ENCODE measurements at places on chromosomes 16 and 17.

GRCh38 chr16:8733849-8734540 is 59.6 kb downstream of the ABAT start:
- DNase-seq: no peak

DNA sequence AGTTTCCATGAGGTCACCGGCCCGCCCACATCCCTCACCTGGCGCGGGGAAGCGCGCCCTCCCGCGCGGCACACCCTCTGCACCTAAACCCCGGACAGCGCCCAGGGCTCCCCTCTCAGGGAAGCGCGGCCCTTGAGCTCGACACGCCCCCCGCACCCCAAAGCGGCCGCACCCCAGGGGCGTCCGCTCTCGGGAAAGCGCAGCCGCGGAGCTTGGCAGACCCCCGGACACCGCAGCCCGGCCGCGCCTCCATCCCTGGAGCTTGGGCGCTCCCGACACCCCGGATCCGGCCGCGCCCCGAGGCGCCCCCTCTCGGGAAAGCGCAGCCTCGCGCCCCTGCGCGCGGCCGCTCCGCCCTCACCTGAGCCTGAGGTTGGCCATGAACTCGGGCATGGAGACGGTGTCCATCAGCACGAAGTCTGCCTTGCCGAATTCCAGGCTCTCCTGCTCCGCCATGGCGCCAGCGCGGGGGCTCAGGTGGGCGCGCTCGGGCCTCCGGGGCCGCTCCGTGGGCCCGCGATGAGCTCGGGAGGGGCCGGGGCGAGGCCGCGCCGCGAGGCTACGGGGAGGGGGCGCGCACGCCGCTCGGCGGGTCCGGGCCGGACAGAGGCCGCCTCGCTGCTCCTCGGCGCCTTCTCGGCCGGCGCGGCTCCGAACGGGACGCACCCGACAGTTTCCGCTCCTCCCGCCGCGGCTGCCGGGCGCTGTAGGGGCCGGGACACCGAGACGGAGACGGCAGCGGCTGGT is at the start of gene MYO1D:
Gene MYO1D, minus strand, starts transcription at position 708 of the 747 bp plus-strand sequence. Its CDS starts 252 bp downstream, at position 456.
- no peak for DNase-seq

- DNase-seq: no peak
These were observed 53.6 kb downstream of the N4BP1 start for GRCh38 chr16:48556243-48556912.

DNA sequence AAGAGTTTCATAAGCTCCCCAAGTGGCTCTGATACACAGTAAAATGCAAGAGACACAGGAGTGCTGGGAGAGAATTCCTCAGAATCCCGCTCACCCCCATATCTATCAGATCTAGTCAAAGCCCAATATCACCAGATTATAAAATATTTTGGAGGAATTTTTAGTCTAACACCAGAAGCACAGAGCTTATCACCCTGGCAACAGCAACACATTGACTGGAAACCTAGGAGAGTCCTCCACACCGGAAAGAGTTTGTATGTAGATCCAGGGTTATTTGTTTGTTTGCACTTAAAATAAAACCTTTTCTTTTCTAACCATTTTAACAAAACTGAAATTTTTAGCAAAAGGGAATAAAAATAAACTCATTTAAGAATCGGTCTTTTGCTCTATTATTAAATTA is 7.2 kb downstream of the SOX9 start:
- DNase-seq: no peak

DNA sequence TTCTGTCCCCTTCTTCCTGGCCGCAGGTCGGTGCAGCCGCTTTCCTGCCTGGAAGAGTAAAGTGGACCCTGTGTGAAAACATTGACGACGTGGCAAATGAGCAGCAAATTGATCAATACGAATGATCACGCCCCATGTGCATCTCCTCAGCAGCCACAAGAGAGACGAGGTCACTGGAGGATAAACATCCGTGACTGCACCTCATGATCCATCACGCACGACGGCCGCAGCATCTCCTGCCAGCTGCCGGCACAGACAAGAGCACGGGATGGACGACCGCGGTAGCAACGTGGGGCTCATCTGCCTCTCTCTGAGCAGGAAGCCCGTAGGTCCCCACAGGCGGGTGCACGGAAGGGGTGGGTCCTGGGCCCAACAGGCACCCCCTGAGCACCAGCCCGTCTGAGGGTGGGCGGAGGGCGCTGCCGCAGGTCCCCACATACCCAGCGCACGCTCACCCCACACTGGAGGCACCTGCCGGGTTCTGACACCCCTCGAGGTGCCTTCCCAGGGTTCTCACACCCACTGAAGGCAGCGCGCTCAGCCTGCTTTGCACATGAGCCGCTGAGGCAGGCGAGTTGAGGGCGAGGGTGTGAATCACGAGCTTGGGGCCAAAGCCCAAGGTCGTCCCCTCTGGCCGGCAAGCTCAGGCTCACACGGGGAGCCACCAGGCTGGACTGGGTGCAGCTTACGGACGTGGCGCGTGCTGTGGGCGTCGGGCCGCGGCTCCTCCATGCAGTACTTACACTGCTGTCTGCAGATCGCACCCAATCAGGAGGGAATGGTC is 12.3 kb upstream of the CDH15 start:
- no peak for DNase-seq

DNA sequence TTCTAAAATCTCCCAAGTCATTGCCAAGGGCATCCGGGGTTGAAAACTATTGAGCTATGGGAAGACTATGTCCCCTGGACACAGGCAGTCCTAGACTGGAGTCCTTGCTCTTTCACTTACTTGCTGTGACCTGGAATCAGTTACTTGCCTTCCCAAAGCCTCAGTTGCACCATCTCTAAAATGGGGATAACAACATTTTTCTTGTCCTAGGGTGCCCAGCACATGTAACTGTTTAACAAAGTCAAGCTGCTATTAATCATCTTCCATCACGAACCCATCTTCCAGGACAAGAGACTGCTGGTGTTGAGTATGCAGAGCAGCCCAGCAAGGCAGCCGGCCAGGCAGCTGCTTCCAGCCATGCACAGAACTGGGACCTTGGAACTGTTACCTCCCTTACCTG is 9.9 kb upstream of the CACNG4 start:
- DNase-seq: no peak

- no peak for DNase-seq
These were observed 12.5 kb downstream of the NTAN1 start for GRCh38 chr16:15043344-15043743.

DNA sequence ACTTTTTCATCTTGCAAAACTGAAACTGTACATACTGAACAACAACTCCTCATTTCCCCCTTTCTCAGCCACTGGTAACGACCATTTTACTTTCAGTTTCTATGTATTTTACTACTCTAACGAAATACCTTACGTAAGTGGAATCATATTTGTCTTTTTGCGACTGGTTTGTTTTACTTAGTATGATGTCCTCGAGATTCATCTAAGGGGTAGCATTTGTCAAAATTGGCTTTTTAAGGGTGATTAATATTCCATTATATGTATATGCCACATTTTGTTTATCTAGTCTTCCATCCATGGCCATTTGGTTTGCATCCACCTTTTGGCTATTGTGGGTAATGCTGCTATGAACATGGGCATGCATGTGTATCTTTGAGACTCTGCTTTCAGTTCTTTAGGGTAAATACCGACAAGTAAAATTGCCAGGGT is 10.4 kb downstream of the KPNB1 start:
- no peak for DNase-seq

GRCh38 chr16:75486676-75487313 is 8.4 kb downstream of the CHST6 start:
- no peak for DNase-seq

- DNase-seq: no peak
These were observed 1.2 kb upstream of the GLIS2 start for GRCh38 chr16:4314532-4315185.

DNA sequence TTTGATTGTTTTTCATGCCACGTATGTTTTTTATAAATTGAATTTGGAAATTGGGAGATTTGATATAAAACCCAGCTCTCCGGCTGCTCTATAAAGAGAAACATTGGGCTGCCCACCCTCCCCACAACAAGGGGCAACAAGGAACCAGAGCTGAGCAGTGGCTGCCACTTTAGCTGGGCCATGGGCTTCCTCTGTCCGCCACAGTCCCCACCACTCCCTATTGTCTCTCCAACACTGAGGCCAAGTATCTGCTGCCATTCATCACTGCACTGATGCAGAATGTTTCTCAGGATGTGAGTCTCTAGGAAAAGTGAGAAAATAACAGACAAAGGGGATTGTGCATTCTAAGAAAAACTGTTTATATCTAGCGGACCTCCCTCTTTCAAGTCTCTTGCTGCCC is 106.8 kb downstream of the LITAF start:
- no peak for DNase-seq

DNA sequence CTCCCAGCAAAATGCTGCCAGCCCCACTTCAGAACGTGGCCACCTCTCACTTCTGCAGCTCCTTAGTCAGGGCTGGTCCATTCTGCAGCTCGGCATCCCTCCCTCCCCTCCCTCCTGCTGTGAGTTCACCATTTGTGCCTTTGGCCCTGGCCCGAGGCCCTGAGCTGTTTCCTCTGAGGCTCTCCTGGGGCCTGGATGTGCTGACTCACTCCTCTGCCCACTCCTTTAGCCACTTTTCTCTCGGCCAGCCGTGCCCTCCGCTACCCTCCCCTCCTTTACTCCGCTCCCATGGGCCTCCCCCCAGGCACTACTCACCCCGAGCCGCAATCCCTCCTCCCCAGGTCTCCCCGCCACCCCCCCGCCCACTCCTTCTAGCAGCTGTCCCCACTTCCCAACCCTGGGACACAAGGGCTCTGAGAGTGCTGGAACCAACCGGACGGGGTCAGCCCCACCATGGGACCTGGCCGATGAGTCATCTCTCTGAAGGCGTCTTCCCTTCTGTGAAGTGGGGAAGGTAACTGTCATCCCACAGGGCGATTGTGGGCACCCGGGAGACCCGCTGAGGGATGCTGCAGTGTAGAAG is 11.5 kb downstream of the KCNG4 start:
- DNase-seq: peak; percentile 33

- no peak for DNase-seq
These were observed 5.9 kb upstream of the C16orf87 start for GRCh38 chr16:46836534-46837530.

- no peak for DNase-seq
These were observed 7.6 kb downstream of the XPO6 start for GRCh38 chr16:28204204-28204603.

DNA sequence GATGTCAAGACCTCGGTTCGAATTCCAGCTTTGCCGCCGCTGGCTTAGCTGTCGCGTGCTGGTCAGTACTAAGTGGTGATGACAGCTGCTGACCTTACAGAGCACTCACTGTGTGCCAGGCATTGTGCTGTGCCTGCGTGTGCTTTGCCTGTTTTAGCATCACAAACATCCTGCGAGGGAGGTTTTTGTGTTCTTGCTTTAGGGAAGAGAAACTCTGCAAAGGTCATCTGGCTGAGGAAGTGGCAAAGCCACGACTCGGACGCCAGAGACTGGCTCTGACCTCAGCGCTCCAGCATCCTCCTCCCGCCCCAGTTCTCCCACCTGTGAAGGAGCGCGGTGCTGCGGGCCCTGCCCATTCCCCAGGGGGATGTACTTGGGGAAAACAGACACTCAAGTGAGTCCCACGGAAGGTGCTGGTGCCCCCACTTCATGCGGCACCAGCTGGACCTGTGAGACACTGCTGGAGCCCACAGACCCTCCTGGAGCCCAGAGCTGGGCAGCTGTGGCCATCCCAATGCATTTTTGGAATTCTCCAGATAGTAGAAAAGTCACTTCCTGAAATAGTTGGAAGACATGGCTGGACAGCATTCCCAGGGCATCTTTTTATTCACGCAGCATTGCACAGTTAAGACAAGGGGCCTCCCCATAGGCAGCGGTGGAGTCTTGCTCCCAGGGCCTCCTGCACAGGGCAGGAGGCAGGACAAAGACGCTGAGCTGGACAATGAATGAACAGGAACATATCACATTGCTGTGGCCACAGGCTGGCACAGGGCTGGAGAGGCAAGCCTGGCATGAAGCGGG is 20.0 kb upstream of the HERPUD1 start:
- DNase-seq: no peak

- DNase-seq: no peak
These were observed 495 bp downstream of the PARN start for GRCh38 chr16:14629612-14629918.

All from epithelial cell of proximal tubule (primary cell).